DND-41 (cell line): ENCODE measurements at places on chromosomes 12 and 14.

DNA sequence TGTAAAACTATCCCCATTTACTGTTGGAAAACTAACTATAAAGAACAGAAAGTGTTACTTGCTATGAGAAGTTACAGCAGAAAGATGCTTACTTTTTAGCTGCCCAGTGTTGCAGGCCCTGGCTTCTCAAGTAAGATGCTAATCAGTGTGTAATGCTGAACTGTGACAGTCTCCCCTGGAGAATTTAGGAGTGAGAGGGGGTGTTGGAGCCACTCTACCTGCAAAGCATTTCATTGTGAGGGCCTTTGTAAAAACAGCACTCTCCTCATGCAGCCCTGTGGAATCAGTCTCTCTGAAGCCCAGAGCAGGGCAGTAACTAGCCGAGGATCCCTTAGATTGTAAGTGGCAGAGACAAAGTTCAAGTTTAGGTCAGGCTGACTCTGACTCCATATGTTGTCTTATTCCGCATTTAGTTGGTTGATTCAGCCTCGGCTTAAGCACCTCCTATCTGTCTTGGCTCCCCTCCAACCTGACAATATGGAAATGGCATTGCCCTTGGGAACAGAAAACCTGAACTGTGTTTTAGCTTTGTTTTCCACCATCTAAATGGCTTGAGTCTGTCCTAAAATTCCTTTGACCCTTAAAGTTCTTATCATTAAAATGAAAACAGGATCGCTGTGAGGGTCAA is 141.3 kb downstream of the PRKCH start:
- DNase-seq: no peak

- DNase-seq: no peak
These were observed 15.3 kb upstream of the CERS5 start for GRCh38 chr12:50182461-50182860.

DNA sequence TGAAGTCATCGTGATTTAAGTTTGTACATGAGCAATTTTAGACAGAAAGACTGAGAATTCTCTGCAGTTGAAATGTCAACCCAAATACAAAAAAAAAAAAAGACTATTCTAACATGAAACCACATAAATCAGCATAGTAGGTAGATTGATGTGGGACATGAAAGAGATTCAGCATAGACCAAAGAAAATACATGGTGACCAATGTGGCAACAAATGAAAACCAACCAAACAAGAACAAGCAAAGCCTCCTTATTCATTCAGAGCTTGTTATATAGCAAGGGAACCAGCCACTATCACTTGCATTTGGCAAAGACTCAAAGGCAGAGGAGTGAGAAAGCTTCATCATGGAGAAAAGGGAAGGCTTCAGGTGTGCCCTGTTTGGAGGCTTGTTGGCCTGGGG is 144.4 kb upstream of the TMPO start:
- no peak for DNase-seq

- no peak for DNase-seq
These were observed 15.4 kb upstream of the TMEM120B start for GRCh38 chr12:121697093-121697698.

DNA sequence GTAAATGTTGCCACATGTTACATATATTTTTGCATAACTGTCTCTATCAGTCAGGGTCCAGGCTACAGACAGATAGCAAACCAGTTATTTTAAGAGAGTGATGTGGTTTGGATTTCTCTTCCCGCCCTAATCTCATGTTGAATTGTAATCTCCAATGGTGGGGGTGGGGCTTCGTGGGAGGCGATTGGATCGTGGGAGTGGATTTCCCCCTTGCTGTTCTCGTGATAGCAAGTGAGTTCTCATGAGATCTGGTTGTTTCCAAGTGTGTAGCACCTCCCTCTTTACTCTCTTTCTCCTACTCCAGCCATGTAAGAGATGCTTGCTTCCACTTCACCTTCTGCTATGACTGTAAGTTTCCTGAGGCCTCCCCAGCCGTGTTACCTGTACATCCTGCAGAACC is 704.2 kb upstream of the TBX3 start:
- DNase-seq: no peak

DNA sequence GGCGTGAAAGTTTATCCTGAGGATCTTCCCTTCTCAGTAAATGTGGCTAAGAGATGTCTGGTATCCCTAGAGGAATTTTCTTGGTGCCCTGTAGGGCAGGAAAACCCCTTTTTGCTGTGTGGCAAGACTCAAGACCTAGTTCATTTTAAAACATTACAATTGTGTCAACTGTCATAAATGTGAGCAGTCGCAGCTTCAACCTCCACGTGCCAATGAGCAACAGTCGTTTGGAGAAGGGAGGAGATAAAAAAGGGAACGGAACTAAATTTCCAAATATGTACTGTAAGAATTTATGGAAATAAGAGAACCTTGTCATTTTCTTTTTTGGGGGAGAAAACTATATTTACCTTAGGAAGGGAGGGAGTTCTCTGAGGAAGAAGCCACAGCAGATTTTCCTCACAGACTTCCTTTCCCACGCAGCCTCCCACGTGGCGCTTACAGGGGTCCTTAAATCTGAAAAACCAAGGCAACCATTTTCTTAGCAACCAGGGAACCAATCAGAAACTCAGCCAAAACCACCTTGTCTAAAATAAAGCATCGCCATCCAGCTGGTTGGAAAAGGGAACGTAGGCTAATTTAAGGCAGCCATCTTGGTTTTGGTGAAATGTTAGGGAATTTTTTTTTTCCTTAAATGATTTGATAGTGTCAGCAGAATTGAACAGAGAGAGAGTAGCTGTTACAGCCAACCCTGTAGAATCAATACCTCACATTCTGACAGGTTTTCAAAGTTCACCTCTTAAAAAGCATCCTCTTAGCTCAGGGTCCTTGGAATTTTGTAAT is 99.1 kb downstream of the FIGNL2 start:
- DNase-seq: no peak

- no peak for DNase-seq
These were observed 53.7 kb downstream of the SYT1 start for GRCh38 chr12:78918268-78918667.
